Activated T-helper 1 cell treated with Interleukin-2 at 50 U/mL for 16 hours (primary cell): ENCODE measurements at places on chromosomes 6 and 20.

DNA sequence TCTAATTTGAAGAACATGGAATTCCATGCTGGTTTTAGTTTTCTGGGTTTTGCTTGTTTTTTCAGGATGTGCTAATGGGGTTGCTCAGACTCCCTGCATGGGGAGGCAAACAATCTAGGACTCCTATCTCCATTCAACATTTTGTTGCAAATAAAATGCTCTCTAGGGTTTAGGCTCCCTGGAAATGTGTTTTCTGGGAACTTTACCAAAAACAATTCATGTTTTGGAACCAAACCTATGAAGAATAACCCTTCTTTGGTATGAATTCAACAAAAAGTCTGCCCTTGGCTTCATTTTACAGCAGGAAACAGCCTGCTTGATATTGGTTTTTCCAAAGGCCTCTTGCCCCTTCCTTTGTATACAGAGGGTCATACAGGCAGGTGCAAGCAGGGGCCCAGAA is 217.7 kb downstream of the FOXA2 start:
- DNase-seq = no peak

DNA sequence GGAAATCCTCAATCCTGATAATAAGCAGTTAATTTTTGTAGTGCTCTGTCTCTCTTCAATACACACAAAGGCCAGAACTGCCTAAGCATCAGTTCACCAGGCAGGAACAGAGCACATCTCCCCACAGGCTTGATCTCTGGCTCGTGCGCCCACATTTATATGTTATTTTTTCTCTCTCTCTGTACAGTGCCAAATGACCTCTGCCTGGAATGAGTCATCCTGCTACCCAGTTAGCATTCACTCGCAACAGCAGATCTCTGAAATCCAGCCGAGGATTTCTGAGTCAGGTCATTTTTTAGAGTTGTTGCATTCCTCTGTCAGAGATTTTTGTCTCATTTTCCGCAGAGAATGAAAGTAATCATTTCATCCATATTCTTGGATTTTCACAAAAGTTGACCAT is 107.1 kb downstream of the COL12A1 start:
- DNase-seq = no peak

GRCh38 chr6:118787724-118788423 is 106.1 kb upstream of the ASF1A start:
- no peak for DNase-seq

GRCh38 chr20:19071446-19071725 is 141.1 kb upstream of the SLC24A3 start:
- DNase-seq = no peak

DNA sequence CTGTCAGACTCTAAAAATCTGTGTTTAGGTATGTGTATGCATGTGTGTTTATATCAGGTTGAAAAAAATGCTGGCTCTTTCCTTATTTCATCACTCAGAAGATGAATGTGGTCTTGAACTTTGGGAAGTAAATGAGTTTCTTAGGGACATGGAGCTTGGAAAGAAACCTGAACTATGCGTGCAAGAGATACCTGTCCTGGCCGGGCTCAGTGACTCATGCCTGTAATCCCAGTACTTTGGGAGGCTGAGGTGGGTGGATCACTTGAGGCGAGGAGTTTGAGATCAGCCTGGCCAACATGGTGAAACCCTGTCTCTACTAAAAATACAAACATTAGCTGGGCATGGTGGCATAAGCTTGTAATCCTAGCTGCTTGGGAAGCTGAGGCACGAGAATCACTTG is 4.4 kb upstream of the GLP1R start:
- DNase-seq = no peak

- DNase-seq = no peak
Measured at GRCh38 chr6:132215805-132216204, 185.5 kb downstream of the MOXD1 start.

DNA sequence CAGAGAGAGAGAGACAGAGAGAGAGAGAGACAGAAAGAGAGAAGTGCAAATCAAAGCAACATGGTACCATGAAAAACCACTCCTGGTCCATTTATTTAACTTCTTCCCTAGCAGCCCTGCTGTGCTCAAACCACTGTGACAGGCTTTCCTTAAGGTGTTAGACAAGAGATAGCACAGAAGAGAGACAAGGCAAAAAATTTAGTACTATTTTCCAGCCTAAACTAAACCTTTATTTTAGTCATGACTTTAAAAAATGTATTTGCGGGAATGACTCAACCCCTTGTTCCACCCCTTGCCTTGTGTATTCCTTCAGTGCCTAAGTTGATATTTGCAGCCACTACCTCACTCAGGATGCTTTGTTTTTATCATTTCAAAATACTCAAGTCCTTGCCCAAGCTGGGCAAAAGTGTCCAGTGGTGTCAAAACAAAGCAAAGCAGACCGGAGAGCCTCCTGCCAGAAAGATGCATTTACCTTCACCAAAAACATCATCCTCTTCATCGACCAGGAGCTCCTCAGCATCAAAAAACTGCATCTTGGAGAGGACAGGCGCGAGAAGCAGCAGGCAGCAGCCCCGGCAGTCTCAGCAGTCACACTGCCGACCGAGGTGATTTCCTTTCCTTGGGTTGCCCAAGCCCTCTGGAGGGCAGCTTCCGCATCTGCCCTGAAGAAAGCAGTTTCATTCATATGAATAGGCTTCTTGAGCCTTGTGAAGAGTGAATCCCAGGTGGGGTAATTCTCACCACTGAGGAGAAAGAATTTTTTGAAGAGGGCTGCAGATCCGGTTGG is at the start of gene RIPOR2:
RIPOR2 (minus strand) TSS at position 595 of the 787 bp plus-strand sequence; CDS start at position 533, 62 bp downstream.
- DNase-seq = peak; percentile 67

- no peak for DNase-seq
Measured at GRCh38 chr6:41546866-41547798, 951 bp downstream of the FOXP4 start.

DNA sequence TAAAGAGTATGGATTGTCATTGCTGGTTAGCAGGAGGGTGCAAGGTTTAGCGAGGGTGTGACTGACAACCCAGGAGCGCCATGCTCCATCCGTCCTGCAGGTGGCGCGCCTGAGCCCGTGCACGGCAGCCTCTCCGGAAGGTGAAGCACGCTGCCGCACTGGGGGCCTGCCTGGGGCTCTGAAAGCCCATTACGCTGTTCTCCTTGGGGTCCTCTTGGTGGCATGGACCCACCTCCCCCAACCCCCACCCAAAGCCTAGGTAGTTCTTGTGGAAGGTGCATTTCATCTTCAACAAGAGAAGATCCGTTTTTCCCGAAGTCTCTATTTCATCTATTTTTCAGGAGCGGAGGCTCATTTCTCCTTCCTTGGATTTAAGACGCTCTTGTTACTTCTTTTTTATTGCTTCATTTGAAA is 197.4 kb upstream of the KCNG1 start:
- peak; percentile 15 for DNase-seq

DNA sequence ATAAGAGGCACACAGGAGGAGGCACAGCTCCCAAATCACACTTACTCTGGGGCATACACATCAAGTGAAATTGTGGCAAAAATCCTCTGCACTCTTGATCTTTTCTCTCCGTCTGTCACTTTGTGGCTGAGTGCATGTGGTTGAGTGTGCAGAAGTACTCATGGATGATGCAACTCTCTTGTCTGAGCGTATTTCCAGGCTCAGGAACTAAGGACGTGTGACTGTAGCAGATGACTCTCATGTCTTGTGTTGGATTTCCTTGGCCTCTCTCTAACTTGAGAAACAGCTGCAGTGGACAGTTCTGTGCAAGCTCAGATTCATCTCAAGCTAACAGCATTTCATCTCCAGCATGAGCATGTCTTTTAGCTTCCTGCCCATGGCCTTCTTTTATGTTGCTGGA is 245.4 kb upstream of the FLRT3 start:
- DNase-seq = no peak

DNA sequence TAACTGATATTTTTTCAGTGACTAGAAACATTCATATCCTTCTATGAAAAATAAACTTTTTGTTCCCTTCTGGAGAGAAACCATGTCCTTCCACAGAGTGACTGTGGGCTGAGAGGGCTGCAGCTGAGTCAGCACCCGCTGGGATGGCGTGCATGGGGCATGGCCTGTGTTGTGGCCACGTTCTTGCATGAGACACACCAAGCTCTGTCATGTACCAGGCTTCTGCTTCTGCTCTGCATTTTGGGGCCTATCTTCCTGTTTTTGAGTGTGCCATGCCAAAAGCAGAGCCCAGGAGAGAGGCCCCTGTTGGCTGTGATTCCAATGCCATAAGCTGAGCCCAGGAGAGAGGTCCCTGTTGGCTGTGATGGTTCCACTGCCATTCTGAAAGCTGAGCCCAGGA is 10.8 kb downstream of the APMAP start:
- DNase-seq = no peak

GRCh38 chr6:169853196-169854082 is 102.0 kb downstream of the ERMARD start:
- no peak for DNase-seq

DNA sequence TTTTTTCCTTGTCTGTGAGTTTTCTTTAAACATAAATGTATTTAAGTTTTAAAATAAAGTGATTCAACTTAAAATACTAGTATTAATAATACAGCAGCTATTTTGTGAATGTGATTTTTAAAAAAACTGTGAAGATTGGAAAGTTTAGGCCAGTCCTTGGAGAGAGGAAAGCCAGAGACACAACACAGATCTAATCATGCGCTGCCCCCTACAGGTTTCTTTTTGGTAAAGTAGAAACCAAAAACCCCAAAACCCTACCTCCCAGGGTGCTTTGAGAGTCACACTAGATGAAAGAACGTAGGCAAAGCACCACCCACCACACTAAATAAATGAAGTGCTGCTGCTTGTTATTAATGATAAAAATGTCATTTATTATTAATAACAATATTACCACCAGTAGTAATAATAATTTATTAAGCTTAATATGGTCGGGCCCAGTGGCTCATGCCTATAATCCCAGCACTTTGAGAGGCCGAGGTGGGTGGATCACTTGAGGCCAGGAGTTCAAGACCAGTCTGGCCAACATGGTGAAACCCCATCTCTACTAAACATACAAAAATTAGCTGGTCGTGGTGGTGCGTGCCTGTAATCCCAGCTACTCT is 33.7 kb downstream of the SLC9A8 start:
- DNase-seq = peak; percentile 6

DNA sequence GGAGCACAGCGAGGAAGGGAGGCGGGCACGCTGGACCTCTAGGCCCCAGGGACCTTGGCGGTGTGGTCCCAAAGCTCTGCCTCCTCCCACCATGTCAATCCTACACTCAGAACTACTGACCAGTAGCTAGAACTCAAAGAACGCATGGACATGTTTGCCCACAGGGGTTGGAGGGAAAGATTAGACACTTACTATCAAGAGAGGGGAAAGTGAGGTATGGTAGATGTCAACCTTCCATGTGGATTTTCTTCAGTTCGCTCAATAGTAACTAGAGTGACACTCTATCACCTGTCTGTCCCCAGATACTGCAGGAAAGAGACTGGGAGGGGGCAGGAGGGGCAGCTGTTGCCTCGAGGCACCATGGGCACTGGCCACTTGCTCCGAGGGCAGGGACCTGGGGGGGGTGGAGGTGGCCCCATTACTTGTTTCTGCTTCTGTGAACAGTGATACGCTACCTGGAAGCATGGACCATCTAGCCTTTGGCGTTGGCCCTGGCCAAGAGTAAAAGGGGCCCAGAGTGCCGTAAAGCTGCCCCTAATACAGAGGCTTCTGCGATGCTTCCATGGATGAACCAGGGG is 912 bp upstream of the DIDO1 start:
- DNase-seq = no peak

DNA sequence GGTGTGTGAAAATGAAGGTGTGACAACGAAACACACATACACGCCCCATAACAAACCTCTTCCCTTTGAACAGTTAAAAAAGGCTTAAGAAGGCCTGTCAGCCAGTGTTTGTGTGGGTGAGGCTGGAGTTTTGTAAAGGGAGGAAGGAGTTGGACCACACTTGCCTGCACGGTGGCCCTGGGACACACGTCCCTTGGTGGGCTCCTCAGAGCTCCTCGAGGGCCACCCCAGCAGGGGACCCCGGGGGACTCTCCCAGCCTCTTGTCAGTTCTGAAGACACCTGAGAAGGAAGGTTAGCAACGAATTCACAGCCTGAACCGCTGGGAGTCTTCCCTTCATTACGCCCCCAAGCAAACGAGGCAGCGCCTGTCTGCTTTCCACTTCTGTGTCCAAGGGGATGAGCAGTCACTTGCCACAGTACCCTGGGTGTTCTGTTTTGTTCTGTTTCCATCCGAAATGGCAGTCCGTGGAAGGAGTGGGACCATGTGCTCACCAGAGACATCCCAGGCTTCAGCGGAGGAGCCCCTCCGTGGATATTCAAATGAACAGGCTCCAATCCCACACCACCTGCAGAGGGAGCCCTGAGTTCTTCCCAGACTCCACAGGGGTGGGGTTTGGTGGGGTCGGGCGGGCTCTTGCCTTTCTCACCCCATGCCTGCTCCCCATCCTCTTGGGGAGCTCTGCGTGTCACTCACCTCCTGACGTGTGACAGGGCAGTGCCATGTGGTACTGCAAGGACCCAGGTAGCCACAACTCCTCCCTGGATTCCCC is 68.6 kb downstream of the NRN1 start:
- no peak for DNase-seq

DNA sequence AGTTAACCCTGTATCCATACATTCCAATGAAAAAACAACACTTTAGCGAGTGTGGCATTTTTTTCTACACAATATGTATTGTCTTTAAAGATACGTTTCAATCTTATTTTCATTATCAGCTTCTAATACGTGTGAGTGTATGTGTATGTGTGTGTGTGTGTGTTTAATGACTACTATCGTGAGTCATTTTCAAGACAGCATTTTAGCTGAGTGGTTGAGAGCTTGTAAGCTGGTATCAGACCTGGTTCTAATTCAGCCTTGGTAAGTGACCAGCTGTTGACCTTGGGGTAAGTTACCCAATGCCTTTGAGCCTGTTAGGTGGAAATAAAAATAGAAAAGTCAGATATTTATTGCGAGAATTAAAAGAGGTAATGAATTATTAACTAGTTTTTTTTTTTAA is 320.0 kb upstream of the NT5E start:
- no peak for DNase-seq

DNA sequence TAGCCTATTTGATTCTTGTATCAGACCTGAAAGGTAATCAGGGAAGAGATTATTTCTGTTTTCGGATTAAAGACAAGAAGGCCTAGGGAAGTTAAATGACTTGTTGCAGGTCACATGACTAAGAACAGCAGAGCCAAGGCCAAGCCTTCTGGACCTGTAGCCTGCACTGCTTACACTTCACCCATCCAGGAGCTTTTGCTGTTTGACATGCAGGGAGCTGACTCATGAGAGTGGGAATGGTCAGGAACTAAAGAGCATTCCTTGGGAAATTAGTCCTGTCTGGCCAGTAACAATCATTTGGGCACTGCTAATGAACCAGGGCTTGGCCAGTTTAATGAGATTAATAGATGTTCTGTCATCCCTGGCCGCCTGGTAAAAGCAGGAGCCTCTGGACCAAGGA is 46.8 kb downstream of the EIF2S2 start:
- DNase-seq = no peak

DNA sequence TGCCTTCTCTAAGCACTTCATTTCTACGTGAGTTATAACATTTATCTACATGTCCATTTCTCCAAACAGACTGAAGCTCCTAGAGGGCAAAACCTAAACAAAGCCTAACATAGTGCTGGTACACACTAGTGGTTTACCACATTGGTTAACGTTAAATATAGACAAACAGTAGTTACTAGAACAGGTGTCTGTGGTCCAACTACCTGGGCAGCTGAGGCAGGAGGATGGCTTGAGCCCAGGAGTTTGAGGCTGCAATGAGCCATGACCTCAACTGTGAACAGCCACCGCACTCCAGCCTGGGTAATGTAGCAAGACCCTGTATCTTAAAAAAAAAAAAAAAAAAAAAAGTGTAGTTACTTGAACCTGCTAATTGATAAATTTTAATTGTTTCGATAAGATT is 26.5 kb downstream of the PTPRK start:
- no peak for DNase-seq

- no peak for DNase-seq
Measured at GRCh38 chr6:167207527-167207926, 49.7 kb upstream of the GPR31 start.

GRCh38 chr20:62360854-62361798 is 6.0 kb downstream of the LAMA5 start:
- no peak for DNase-seq
